ENCODE measurements at places on chromosomes 12 and 14.

GRCh38 chr14:30108975-30109700 lies 181.5 kb upstream of the PRKD1 start:
- no peak for DNase-seq

GRCh38 chr12:51527966-51528365 lies 63.1 kb upstream of the SCN8A start:
- no peak for DNase-seq

DNA sequence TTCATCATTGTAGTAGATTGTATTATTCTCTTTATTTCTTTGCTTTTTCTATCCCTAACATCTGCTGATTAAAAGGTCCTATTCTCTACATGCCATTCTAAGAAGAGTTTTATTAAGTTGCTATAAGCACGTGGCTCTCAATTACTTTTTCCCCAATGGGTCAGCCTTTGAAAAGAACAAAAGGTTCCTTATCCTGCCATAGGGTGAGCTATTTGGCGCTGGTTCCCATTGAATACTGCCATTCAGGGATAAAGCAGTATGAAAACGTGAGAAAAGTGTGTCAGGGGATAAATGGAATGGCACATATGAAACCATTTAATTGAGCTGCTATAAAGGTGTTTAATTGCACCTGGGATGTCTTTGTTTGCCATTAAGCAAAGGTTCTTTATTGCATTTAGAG lies 80.9 kb downstream of the SYNE2 start:
- no peak for DNase-seq

DNA sequence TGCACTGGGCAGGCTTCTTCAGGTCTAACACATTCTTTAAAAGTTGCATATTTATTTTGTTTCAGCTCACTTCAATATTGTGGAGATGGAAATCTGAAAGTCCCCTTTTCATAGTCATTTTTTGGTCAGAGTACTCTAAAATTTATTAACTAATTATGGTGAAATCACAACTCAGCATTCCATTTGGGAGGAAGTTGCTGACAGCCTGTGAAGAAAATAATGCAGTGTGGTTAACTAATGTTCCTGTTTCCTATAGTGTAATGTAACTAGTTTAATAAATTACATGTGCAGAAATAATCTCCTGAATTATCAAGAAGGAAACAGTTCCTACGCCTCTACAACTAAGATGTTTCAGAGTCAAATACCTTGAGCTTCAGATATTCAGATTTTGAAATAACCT lies 17.1 kb downstream of the LRFN5 start:
- no peak for DNase-seq

All from stimulated activated CD4-positive, alpha-beta T cell treated with anti-CD3 and anti-CD28 coated beads, Interleukin-1b, Interleukin-23, amount 100 ng/mL, for 4 hours (primary cell).